ENCODE measurements at places on chromosomes 1 and 21. TPM values are rescaled to one million over a fixed set of nuclear protein-coding genes. Genes with fewer than 3 reads are reported as not detected.

DNA sequence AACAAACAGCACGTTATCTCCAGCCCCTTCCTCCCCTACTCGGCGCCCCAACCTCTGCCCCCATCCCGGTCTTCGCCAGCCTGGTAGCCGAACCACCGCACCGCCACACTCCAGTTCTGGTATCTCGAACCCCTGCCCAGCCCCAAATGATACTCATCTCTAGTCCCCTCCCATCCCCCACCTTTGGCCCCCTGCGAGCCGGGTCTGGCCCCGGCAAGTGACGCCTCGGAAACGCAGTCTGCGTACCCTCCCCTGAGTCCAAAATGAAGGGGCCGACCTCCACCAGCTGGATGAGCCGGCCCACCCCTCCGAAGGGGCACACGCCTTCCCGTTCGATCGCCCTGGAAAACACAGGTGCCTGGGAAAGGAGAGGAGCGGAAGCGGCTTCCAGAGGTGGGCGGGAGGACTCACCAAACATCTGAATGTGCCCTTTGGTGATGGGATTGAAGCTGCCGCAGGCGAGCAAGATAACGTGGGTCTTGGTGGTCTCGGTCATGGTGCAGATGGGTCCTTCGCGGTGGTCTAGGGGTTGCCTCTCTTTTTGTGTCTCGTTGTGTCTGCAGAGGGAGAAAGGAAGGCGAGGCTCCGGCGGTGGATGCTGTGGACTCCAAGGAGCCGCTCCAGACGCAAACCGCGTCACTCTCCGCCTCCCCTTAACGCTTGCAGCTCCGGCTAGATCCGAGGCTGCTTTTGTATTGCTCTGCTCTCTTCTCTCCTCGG is at the start of gene NMNAT2:
NMNAT2 (minus strand) TSS at position 609 of the 720 bp plus-strand sequence; CDS start at position 496, 113 bp downstream.
- H3K27ac ChIP-seq: no peak within 1 kb of the TSS
- H3K36me3 ChIP-seq: no peaks in the 10 kb centered on the region
- peaks cover 49% of the 10 kb centered on the region for H3K27me3 ChIP-seq
- H3K4me1 ChIP-seq: peaks cover 22% of the 10 kb centered on the region

GRCh38 chr1:225447650-225448089 is 19.8 kb upstream of the LBR start:
- peak overlapping the region; percentile 70 for H3K27ac ChIP-seq
- DNase-seq: peak; percentile 36
- H3K4me3 ChIP-seq: no peak overlapping the region
- H3K36me3 ChIP-seq: no peaks in the 10 kb centered on the region
- H3K4me1 ChIP-seq: peaks cover 43% of the 10 kb centered on the region

Gene KIRREL1
- total RNA-seq: 40.8 TPM

DNA sequence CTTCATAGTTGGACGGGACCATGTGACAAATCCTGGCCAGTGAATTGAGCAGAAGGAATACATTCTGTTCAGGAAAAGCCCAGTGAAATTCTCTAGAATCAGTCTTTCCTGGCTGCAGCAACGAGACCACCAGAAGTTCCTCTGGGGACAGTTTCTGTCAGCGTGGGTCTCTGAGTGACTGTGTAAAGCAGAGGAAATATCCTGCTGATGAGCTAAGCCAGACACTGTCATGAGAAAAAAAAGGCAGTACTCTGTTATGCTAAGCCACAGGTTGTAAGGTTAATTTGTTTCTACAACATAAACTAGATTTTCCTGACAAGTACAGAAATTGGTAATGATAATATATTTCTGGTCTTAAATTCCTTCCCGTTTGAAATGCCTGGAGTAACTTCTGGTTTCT is 664.4 kb downstream of the LMO4 start:
- DNase-seq: no peak
- H3K27me3 ChIP-seq: no peaks in the 10 kb centered on the region
- no peaks in the 10 kb centered on the region for H3K4me1 ChIP-seq
- H3K27ac ChIP-seq: no peak overlapping the region
- no peaks in the 10 kb centered on the region for H3K36me3 ChIP-seq

Gene PDPN
- 47.0 TPM for total RNA-seq

Data from upper lobe of right lung (tissue), 1 donor.